ENCODE measurements at places on chromosomes 13 and 19. TPM values are rescaled to one million over a fixed set of nuclear protein-coding genes. Genes with fewer than 3 reads are reported as not detected.

- DNase-seq, result no peak
Measured at GRCh38 chr13:31224174-31224669, 24.4 kb downstream of the B3GLCT start.

- no peak for DNase-seq
Measured at GRCh38 chr13:43368003-43368402, 344.6 kb downstream of the DNAJC15 start.

DNA sequence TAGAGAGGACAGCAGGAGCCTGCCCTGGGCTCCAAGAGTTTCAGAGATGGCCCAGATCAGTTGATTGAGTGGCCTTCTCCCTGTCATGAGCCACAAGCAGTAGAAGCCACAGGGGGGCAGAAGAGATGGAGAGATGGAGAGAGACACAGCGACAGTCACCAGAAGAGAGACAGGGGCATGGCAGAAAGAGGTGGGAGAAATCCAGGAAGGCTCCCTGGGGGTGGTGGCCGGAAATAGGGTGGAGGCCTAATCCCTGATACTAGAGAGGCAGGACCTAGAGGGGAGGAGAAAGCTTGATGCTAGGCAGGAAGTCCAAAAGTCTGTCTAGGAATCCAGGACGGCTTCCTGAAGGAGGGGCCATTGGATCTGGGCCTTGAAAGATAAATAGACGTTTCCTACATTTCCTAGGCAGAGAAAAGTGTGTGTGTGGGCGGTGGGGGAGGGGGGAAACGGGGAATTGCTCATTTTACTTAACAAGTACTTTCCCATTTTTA lies 9.6 kb upstream of the TPM4 start:
- DNase-seq, result no peak

DNA sequence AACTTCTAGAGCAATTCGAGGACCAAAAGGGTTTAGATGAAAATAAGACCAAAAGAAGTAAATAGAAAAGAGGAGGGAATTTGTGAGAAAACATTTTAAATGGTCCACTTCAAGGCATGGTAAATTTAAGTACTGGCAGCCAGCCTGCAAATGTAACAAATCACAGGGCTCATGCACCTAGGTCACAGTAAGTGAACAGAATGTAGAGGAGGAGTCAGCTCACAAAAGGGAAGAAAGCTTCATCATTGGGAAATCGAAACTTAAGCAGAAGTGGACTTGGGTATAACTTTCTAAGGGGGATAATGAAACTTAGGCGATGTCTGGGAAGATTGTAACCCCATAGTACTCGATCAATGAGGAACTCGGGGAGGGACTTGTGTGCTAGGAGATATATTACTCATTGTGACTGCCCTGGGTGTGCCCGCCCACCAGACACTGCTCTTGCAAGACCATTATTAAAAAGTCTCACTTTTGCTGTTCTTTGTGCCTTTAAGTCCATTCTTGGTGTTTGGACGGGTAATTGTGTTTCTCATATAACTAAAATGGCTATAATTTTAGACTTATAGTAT lies 1053.6 kb upstream of the MIR17HG start:
- DNase-seq, result no peak

- no peak for DNase-seq
Measured at GRCh38 chr13:35345992-35346391, 130.5 kb downstream of the MAB21L1 start.

GRCh38 chr13:24145240-24145639 lies 15.3 kb upstream of the SPATA13 start:
- DNase-seq, result no peak

DNA sequence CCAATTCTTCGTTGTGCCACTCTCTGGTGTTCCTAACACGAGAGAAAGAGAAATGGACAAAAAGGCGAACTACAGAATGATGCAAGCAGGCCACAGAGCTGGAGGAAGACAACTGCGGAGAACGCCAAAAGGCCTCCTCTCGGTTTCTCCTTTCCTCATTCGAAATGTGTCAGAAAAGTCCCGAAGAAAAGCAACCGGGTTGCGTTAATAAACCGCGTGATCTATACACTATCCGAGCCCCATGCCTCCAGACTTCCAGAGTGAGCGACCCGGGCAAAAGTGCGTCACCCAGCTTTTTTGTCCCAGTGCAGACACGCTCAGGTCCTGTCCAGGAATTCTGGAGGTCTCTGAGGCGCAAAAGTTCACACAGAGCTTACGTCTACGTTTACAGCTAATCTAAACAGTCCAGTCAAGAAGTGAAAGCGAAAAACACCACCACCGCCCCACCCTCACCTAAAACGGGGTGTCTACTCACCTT lies 413 bp downstream of the N4BP2L2 start:
- DNase-seq, result peak; percentile 18

URAD gene
- not detected for total RNA-seq

RNASEH2A gene
- 2.5 TPM for total RNA-seq

ETV2 gene
- total RNA-seq, result 0.33 TPM

IGSF23 gene
- total RNA-seq, result not detected

ZNF780A gene
- 10.3 TPM for total RNA-seq

GAS6 gene
- 186 TPM for total RNA-seq
